ENCODE measurements at places on chromosomes 16 and 17. TPM values are rescaled to one million over a fixed set of nuclear protein-coding genes. Genes with fewer than 3 reads are reported as not detected.

GRCh38 chr17:78889531-78889930 lies 13.5 kb downstream of the CEP295NL start:
- DNase-seq = no peak

GRCh38 chr17:56310782-56311181 lies 157.5 kb downstream of the ANKFN1 start:
- DNase-seq = no peak

The CA7 gene
- not detected for total RNA-seq

The FNDC8 gene
- not detected for total RNA-seq

DNA sequence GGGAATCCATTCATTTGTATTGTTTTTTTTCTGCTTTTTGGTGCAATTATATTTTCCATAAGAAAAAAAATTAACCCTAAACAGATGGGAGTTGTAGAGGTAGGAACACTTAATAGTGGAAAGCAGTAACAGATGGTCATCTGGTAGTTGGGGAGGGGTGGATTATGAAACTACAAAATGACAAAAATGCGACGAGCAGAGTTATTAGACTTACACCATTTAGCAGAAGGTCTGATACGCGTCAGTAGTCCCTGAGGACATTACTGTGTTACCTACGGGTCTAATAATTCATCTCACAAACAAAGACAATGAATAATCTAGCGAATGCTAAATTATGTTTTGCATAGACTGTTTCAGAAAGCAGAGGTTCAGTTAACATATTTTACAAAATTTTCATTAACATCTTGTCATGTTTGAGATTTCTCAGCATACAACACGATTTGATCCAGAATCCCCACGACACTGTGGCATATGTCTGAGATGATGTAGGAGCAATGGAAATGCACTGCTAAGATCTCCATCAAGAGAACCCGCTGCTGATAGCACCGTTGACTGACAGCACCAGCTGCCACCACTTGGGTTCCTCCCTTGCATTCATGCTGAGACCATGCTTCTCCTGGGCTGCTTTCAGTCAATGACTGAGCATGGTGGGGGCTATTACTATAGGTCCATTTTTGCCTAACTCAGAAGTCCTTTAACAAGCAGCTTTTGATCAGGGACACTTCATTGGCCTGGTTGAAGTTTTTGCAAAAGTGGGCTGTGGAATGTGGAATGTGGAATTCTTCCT lies 182.2 kb upstream of the CPHXL start:
- no peak for DNase-seq

- DNase-seq = no peak
These were observed 95.5 kb downstream of the ZFHX3 start for GRCh38 chr16:72952404-72952803.

- DNase-seq = no peak
These were observed 7.1 kb downstream of the ERBB2 start for GRCh38 chr17:39706921-39707337.

DNA sequence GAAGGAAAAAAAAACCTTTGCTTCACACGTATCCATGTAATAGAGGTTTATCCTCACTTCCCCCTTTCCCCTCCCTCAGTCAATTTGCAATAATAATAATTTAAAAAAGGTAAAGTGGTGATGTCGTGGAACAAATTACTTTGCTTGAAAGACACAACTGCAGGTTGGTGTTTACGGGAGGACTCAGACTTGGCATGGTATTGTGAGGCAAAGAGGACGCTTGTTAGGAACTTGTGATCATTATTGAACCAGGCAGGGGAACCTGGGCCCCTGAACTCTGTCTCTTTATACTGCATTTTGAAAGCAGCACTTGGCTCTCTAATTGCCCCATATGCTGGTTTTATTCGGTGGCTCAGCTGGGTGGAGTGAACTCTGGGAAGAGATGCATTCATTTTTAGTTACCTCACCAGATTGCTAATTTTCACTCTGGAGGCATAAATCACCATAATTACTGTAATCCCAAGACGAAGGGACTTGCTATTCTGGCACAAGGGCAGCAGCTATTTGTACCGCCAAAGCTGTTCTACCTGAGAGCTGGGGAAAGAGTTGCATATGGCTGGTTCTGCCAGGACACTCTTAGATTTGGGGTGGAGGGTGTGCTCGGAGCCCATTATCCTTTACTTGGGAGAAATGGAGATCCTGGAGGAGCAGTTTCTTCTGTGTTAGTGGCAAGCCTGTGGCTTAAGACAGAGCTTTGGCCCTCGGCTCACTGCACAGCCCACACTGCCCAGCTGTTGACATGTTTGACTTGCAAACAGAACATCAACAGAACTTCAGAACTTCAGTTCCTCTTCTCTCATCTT lies 5.7 kb upstream of the DHX8 start:
- DNase-seq = no peak

DNA sequence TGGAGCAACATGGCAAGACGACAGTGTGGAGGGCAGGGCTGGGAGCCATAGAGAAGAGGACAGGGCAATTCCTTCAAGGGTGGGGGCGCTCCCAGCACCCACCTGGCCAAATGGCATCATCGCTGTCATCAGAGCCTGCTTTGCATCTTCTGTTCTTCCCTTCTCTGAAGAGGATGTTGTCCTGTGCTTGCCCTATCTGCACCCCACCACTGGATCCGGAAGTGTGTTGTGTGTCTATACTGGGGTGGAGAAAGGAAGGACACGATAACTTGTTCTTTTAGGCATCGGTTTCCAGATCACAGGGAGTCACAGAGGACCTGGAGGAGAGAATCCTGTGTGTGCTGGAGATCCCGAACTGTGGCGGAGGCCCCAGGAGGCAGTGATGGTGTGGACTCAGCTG lies 25.7 kb upstream of the ANKRD40CL start:
- no peak for DNase-seq

GRCh38 chr16:70258946-70259345 lies 7.2 kb upstream of the EXOSC6 start:
- DNase-seq = no peak

- DNase-seq = no peak
These were observed 39.9 kb downstream of the UBE2G1 start for GRCh38 chr17:4326608-4327007.

The VWA3A gene
- total RNA-seq = 0.26 TPM

DNA sequence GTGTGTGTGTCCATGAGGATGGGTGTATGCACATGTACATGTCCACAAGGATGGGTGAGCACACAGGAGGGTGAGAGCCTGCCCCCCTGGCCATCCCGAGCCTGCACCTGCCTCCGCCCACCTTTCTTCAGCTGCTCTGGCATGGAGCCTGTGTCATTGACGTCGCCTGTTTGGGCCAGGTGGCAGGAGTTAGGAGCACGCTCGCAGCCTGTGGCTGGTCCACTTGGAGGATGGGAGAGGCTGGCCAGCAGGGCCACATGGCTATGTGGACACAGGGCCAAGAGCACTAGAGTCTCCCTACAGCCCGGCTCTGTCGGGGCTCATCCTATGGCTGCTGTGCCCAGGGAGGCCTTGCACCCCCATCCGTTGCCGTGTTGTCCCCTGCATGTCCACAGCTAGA lies 21.4 kb downstream of the BAHCC1 start:
- DNase-seq = no peak

DNA sequence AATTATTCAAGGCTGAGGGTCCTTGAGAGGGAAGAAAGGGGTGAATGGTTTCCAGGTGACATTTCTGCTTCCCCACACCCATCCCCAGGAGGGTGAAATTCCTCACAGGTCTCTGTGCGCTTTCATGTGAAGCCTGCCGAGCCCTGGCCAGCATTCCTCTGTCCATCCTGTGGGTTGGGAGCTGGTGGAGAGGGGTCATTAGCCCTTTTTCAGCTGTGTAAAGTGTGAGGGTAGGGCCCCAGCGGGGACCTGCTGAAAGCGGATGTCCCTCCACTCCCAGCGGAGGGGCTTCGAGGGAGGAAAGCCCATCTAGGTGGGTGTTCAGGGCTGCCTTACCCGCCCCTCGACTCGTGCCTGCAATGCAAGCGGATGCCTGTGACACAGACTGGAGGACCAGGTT lies 53.3 kb upstream of the DLX4 start:
- no peak for DNase-seq

DNA sequence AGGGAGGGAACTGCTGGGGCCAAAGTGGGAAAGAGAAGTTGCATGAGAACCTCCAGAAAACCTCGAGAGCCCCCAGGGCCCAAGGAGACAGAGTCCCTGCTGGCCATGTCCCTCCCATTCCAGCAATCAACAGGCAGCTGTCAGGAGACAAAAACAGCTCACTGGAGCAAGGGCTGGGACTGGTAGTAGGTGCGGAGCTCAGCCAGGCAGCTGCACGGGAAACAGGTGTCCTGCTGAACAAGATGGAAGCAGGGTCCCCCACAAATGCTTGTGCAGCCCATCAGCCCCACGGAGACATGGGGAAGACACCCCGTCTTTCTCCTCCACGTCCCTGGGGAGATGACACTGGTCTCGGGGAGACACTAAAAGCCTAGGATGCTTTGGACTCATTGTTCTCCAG lies 34.5 kb downstream of the SDK2 start:
- no peak for DNase-seq

DNA sequence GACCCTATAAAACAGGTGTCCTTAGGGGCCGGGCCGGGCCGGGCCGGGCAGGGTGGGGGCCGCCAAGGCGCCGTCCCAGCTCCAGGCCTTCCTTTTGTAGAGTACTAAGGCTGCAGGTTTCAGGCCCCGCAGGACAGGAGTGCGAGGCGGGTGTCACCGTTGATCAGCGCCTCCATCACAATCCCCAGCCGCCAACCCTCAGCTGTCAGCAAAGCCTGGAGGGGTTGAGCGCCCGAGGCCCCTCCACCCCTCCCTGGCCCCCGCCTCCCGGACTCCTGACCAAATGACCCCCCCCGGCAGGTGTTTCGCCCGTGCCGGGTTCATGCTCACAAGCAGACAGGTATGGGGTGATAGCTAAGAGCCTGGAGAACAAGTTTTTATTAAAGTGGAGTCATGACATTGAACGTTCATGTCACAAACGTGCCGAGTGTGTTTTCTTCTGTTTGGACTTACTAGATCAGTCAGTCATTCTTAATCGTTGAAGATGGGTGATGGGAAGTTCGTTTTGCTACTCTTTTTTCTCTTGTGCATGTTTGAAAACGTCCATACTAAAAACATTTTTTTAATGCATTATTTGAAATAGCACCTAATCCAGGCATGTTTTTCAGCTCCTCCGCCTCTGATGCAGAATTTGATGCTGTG lies 534 bp downstream of the ARL2BP start:
- peak; percentile 78 for DNase-seq

- no peak for DNase-seq
These were observed 5.2 kb downstream of the RND2 start for GRCh38 chr17:43030137-43030767.

The KCNH6 gene
- not detected for total RNA-seq

- no peak for DNase-seq
These were observed 78.7 kb downstream of the ZDHHC7 start for GRCh38 chr16:84932681-84933080.

DNA sequence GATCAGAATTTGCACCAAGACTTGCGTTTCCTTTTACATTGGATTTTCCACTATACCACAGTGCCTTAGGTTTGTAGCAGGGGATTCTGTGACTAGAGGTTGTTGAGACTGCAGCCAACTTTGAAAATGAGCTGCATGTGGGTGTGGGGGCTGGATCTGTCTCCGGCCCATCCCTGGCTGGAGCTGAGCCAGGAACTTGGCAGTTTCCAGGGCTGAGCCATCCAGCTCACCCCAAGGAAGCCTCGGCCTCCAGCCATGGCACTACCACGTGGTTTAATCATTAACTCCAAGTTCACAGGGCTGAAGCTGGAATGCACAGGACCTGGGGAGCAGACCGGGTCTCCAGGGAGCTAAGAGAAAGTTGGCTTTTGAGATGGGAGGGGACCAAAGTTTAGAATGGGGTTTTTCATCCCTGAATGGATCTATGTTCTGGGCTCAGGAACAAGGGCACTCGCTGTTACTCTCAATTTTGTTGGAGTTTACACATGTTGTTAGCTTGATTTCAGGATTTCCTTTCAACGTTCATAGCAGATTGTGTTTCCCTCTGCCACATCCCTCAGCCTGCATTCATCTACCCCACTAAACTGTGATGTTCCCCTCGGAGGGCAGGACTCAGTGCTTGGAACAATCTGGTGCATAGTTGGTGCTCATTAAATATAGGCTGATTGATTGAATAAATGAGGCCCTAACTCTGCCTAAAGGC lies 42.3 kb upstream of the HNF1B start:
- no peak for DNase-seq

DNA sequence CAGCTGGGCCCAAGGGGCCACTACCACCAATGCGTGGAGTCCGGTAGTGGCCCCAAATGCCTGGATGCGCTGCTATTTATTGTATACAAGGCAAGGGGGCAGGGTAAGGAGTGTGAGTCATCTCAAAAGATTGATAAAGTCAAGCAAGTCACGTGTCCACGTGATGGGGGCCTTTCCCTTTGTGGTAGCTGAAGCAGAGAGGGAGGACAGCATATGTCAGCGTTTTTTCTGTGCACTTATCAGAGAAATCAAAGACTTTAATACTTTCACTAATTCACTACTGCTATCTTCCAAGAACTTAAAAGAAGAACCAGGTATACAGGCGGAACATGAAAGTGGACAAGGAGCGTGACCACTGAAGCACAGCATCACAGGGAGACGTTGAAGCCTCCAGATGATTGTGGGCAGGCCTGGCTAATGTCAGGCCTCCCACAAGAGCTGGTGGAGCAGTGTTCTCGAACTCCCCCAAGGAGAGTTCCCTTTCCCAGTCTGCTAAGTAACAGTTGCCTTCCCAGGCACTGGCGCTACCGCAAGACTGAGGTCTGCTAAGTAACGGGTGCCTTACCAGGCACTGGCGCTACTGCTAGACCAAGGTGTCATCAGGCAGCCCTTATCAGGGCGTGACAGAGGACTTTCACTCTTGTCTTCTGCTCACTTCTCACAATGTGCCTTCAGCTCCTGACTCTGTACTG lies 10.8 kb upstream of the ASB16 start:
- DNase-seq = no peak

GRCh38 chr17:14037453-14037852 lies 31.9 kb upstream of the COX10 start:
- DNase-seq = no peak

DNA sequence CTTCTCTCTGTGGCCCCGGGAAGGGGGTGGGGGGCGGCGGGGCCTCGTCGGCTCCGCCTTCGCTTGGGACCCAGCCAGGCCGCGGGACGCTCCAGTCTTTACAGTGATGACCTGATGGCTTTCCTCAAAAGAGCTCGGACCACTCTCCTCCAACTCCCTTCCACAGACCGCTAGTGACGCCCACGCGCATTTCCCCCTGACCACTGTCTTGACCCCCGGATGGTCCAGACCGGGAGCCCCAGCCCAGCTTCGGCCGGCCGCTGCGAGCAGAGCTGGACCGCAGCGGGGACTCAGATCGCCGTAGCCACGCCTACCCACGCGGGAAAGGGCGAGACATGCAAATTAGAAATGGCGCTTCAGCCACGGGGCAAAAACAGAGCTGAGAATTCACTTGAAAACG lies 81.6 kb upstream of the RNU2-1 start:
- DNase-seq = no peak

DNA sequence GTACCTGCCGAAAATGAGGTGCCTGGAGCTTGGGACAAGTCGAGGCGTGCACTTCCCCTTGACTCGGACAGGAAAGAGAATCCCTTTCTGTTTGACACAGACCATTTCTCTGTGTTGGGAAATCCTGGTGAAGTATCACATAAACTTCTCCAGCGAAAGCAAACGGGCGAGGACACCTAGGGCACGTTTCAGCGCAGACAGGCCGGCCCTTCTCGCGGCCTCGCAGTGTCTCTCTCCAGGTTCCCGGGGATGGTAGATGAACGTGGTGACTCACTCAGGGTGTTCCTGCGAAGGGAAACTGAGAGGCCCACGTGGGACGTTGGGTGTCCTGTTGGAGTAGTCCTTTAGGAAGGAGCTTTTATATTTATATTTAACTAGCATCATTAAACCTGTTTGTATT lies 36.3 kb upstream of the ZNF750 start:
- DNase-seq = no peak

- no peak for DNase-seq
These were observed 13.7 kb upstream of the PRKCB start for GRCh38 chr16:23821875-23822688.

GRCh38 chr17:77129568-77130301 lies 11.0 kb upstream of the SEC14L1 start:
- no peak for DNase-seq

The GJC1 gene
- 1.1 TPM for total RNA-seq
